ENCODE measurements at places on chromosomes 4 and X.

GRCh38 chr4:144831971-144832370 is 186.0 kb downstream of the HHIP start:
- no peak for DNase-seq

DNA sequence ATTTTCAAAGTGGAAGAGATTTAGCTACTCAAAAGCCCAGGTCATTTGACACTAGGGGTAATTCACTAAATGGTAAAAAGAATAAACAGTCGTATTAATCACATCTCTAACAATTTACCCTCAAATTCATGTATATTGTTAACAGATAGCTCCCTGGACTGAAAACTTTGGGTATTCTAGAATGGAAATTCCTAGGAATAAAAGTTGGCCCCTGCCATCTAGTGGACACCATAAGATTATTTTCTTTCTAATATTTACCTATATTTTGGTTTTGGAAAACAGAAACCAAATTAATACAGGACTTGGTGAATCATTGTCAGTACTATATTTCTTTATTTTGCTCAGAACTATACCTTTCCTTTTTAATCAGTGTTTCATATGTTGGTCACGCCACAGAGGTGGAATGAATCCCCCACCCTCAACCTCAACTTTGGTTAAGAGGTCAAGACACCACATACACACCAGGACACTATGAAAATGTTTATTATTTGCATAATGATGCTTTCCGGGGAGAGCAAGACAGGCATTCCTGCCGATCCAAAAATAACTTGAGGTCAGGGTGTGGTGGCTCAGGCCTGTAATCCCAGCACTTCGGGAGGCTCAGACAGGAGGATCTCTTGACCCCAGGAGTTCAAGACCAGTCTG is 96.2 kb upstream of the APOOL start:
- no peak for DNase-seq

- DNase-seq, result peak; percentile 41
Observed at GRCh38 chr4:85127653-85128052, 161.2 kb upstream of the WDFY3 start.

GRCh38 chrX:53481093-53481492 is 46.9 kb upstream of the HSD17B10 start:
- DNase-seq, result no peak

GRCh38 chr4:149521611-149522425 is 293.8 kb downstream of the IQCM start:
- peak; percentile 11 for DNase-seq

- peak; percentile 52 for DNase-seq
Observed at GRCh38 chrX:28586981-28587551, at the start of gene IL1RAPL1. IL1RAPL1 (plus strand) TSS chrX:28587446.

- no peak for DNase-seq
Observed at GRCh38 chr4:167380964-167381363, 146.7 kb upstream of the SPOCK3 start.

DNA sequence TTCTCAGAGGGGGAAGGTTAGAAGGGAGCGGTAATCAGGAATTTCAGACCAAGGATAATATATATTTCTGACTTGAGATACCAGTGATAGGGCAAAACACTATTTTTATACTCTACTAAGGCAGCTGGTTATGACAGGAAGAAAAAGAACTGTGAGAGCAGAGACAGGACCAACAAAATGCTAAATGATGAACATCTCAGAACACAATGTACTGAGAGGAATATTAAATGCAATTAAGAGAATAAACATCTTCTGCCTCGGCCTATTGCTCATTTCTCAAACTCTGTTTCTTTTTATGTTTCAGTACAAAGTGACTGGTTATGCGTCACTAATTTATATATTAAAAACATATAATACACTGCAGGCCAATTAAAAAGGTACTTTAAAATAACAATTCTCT is 122.0 kb upstream of the RLIM start:
- DNase-seq, result no peak

- DNase-seq, result no peak
Observed at GRCh38 chr4:145277011-145277410, 96.6 kb upstream of the OTUD4 start.

- no peak for DNase-seq
Observed at GRCh38 chr4:75997081-75997480, 6.3 kb upstream of the SDAD1 start.
